H1 (cell line): ENCODE measurements at places on chromosomes 7 and 10.

GRCh38 chr10:133511907-133512528 lies 15.1 kb upstream of the CYP2E1 start:
- no peak overlapping the region for H3K4me3 ChIP-seq
- no peak overlapping the region for H3K27ac ChIP-seq
- H3K27me3 ChIP-seq = no peaks in the 10 kb centered on the region
- no peaks in the 10 kb centered on the region for H3K4me1 ChIP-seq

- H3K36me3 ChIP-seq = no peaks in the 10 kb centered on the region
- H3K4me3 ChIP-seq = no peak overlapping the region
- DNase-seq = no peak
- H3K4me1 ChIP-seq = no peaks in the 10 kb centered on the region
- no peaks in the 10 kb centered on the region for H3K27me3 ChIP-seq
- H3K27ac ChIP-seq = no peak overlapping the region
These were observed 129.5 kb downstream of the ZNF716 start for GRCh38 chr7:57579454-57579853.

DNA sequence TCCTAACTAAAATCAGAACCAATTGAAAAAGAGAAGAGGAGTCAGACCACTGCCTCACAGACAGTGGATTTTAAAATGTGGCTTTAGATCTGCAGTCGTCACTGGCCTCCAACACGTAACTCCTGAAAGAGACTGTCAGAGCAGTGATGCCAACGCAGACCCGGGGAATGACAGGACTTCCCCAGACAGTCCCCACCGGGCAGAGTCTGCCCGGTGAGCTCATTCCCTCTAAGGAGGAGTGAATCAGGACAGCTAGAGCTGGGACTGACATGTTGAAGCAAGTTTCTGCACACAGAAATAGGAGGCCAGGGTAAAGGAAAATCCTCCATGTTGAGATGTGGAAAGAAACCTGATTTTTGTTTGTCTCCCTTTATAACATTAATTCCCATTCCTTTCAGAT lies 105.0 kb downstream of the TES start:
- H3K27ac ChIP-seq = no peak overlapping the region
- H3K4me3 ChIP-seq = no peak overlapping the region
- H3K27me3 ChIP-seq = no peaks in the 10 kb centered on the region
- no peak for DNase-seq
- H3K36me3 ChIP-seq = no peaks in the 10 kb centered on the region

GRCh38 chr10:117222976-117223692 lies 17.8 kb upstream of the SLC18A2 start:
- H3K27ac ChIP-seq = no peak overlapping the region
- H3K36me3 ChIP-seq = no peaks in the 10 kb centered on the region
- peaks cover 1% of the 10 kb centered on the region; the same call in 1 of the 2 replicates for H3K4me1 ChIP-seq
- DNase-seq = no peak
- H3K4me3 ChIP-seq = no peak overlapping the region
- H3K27me3 ChIP-seq = no peaks in the 10 kb centered on the region; the same call in 1 of the 2 replicates

DNA sequence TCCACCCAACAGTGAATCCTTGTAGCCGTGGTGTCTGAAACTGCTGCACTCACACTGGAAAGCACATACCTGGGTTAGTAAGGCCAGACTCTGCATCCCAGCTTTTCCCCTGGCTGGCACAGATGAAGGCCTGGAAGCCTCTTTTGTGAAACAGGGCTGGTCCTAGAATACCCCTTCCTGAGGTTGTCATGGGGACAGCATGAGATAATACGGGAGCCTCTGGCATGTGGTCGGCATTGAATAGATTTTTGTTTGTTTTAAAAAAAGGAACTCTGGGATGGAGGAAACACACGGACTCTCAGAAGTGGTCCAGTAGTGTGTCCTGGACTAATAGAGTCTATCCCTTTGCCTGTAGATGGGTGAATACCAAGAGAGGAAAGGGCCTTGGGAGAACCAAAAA lies 129.7 kb downstream of the TMEM178B start:
- no peaks in the 10 kb centered on the region for H3K36me3 ChIP-seq
- H3K27ac ChIP-seq = no peak overlapping the region
- H3K4me1 ChIP-seq = peaks cover 8% of the 10 kb centered on the region
- H3K4me3 ChIP-seq = no peak overlapping the region

DNA sequence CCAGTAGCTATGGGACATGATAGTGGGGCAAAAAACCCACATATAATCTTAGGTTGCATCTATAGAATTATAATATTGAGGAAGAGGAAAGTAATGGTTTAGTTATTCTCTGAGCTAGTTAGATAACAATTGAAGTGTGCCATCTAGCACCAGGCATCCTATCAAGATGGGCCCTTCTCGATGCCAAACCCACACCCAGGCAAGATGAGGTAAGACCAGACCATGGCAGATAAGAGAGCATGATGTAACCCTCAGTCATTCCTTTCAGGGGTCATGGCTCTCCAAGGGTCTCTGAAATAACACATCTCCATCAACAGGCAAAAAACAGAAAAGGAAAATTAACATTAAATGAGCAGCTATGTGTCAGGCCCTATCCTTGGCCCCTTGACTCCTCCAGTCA lies 128.7 kb downstream of the SH3PXD2A start:
- no peaks in the 10 kb centered on the region for H3K36me3 ChIP-seq
- H3K27me3 ChIP-seq = no peaks in the 10 kb centered on the region
- no peak overlapping the region for H3K4me3 ChIP-seq
- no peak overlapping the region for H3K27ac ChIP-seq
- no peak for DNase-seq

GRCh38 chr10:88886557-88886956 lies 6.5 kb downstream of the STAMBPL1 start:
- H3K4me3 ChIP-seq = no peak overlapping the region
- no peak overlapping the region for H3K27ac ChIP-seq
- H3K27me3 ChIP-seq = no peaks in the 10 kb centered on the region

GRCh38 chr10:124197371-124198124 lies 104.2 kb upstream of the CHST15 start:
- H3K36me3 ChIP-seq = no peaks in the 10 kb centered on the region
- DNase-seq = no peak
- H3K27me3 ChIP-seq = no peaks in the 10 kb centered on the region
- H3K4me3 ChIP-seq = no peak overlapping the region
- H3K4me1 ChIP-seq = no peaks in the 10 kb centered on the region

- no peak overlapping the region for H3K4me3 ChIP-seq
- no peak for DNase-seq
- H3K4me1 ChIP-seq = no peaks in the 10 kb centered on the region
These were observed 520.4 kb upstream of the CELF2 start for GRCh38 chr10:10497245-10497644.

- H3K36me3 ChIP-seq = no peaks in the 10 kb centered on the region
- no peak overlapping the region for H3K27ac ChIP-seq
- no peak for DNase-seq
- H3K4me1 ChIP-seq = no peaks in the 10 kb centered on the region; the same call in 1 of the 2 replicates
- no peaks in the 10 kb centered on the region for H3K27me3 ChIP-seq
These were observed 166.7 kb downstream of the SORCS3 start for GRCh38 chr10:104807581-104808310.

DNA sequence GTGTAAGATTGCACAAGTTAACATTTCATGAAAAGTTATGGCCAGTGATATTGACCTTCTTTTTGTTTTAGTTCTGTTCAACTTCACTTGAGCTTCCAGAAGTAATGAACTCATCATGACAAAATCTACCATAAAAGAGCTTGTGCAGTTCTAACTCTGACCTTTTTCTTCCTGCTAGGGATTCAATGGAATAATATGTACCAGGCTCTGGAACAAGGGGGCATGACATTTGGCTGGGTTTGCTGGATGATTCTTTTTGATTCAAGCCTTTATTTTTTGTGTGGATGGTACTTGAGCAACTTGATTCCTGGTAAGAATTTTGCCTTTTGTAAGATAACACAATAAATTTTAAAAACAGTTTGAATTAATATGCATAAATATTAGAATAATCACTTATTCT lies 205.0 kb downstream of the ABCA13 start:
- no peaks in the 10 kb centered on the region for H3K4me1 ChIP-seq
- no peaks in the 10 kb centered on the region for H3K36me3 ChIP-seq
- H3K4me3 ChIP-seq = no peak overlapping the region
- DNase-seq = no peak
- no peak overlapping the region for H3K27ac ChIP-seq

- no peaks in the 10 kb centered on the region for H3K36me3 ChIP-seq
- no peak for DNase-seq
- no peaks in the 10 kb centered on the region for H3K4me1 ChIP-seq
- no peak overlapping the region for H3K27ac ChIP-seq
- H3K27me3 ChIP-seq = no peaks in the 10 kb centered on the region
These were observed 6.9 kb upstream of the WIPI2 start for GRCh38 chr7:5183155-5183554.

DNA sequence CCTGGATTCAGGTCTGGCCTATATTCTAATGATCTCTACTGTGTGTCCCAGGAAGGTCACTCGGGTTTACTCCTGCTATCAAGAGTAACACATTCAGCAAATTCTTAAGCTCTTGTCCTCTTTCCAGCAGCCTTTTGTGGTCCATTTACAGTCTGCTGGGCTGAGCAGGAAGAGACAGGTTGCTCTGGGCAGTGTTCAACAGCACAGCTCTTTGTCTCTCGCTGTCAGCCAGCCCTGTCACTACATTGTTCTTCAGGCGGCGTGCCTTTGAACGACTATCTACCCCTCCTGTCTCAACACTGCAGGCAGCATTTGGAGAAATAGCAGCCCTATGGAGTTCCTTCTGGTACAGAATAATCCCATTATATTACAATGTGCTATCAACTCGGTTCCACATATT lies 192.2 kb upstream of the TBX20 start:
- H3K27ac ChIP-seq = no peak overlapping the region
- DNase-seq = no peak
- no peaks in the 10 kb centered on the region for H3K4me1 ChIP-seq
- no peaks in the 10 kb centered on the region for H3K36me3 ChIP-seq
- H3K4me3 ChIP-seq = no peak overlapping the region

- H3K36me3 ChIP-seq = no peaks in the 10 kb centered on the region
- H3K4me3 ChIP-seq = no peak overlapping the region
- H3K27ac ChIP-seq = no peak overlapping the region
- H3K4me1 ChIP-seq = no peaks in the 10 kb centered on the region
These were observed 149.4 kb upstream of the AKR1E2 start for GRCh38 chr10:4676566-4676965.

- DNase-seq = no peak
- H3K27me3 ChIP-seq = no peaks in the 10 kb centered on the region
- no peak overlapping the region for H3K4me3 ChIP-seq
- peaks cover 9% of the 10 kb centered on the region for H3K4me1 ChIP-seq
These were observed 399.7 kb downstream of the REEP3 start for GRCh38 chr10:63920926-63921325.

- no peak overlapping the region for H3K4me3 ChIP-seq
- H3K4me1 ChIP-seq = peaks cover 3% of the 10 kb centered on the region
- no peaks in the 10 kb centered on the region for H3K27me3 ChIP-seq
- no peaks in the 10 kb centered on the region for H3K36me3 ChIP-seq
These were observed 23.6 kb upstream of the SEMA3C start for GRCh38 chr7:80942261-80943041.

DNA sequence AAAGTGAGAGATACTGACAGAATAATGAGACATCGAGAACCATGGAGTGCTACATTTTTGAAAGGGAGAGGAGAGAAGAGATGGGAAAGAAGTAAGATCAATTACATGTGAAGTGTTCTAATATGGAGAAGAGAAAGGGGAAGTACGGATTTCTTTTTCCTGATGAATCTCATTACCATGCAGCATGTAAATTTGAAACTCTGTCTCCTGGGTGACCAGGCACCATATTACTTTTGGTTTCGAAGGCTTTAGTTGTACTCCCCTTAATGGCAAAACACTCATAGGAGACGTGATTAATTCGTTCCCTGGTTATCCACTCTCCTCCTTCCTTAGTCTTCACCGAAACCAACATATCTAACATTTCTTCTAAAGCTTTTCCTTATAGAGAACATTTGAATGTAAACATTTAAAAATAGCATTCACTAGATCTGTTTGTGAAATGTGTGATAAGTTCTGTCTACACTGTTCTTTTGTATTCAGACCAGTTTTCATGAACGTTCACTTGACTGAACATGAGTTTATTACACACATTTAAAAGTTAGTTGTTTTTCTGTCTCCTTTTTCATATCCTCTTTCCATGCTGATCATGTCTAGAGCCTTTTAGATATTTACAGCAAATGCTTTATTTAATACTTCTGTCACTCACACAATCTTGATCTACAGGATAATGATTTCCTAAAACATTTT lies 80.2 kb upstream of the MSRB2 start:
- H3K27me3 ChIP-seq = no peaks in the 10 kb centered on the region
- DNase-seq = no peak
- H3K36me3 ChIP-seq = no peaks in the 10 kb centered on the region
- no peak overlapping the region for H3K4me3 ChIP-seq
- no peak overlapping the region for H3K27ac ChIP-seq

- no peaks in the 10 kb centered on the region for H3K36me3 ChIP-seq
- H3K4me1 ChIP-seq = no peaks in the 10 kb centered on the region
- H3K27me3 ChIP-seq = no peaks in the 10 kb centered on the region
- no peak for DNase-seq
- H3K27ac ChIP-seq = no peak overlapping the region
These were observed 25.9 kb downstream of the RGS10 start for GRCh38 chr10:119516381-119517234.

GRCh38 chr7:122256046-122256445 lies 48.5 kb downstream of the FEZF1 start:
- H3K27ac ChIP-seq = no peak overlapping the region
- H3K36me3 ChIP-seq = no peaks in the 10 kb centered on the region

GRCh38 chr7:117005449-117005848 lies 52.1 kb downstream of the ST7 start:
- no peaks in the 10 kb centered on the region; the same call in 1 of the 2 replicates for H3K4me1 ChIP-seq
- no peak overlapping the region for H3K27ac ChIP-seq
- H3K36me3 ChIP-seq = no peaks in the 10 kb centered on the region
- no peak overlapping the region for H3K4me3 ChIP-seq
- no peak for DNase-seq
